ENCODE measurements at places on chromosomes 2 and 18. TPM values are rescaled to one million over a fixed set of nuclear protein-coding genes. Genes with fewer than 3 reads are reported as not detected.

DSC3 gene
- polyA plus RNA-seq, result 1.4 TPM

ZNF236 gene
- polyA plus RNA-seq, result 10.0 TPM

SNTG2 gene
- 2.4 TPM for polyA plus RNA-seq

TIMM21 gene
- 70.4 TPM for polyA plus RNA-seq

FLACC1 gene
- 1.8 TPM for polyA plus RNA-seq

ITGB6 gene
- polyA plus RNA-seq, result 0.64 TPM

IL36B gene
- not detected for polyA plus RNA-seq

DDX18 gene
- 84.7 TPM for polyA plus RNA-seq

ANKRD30B gene
- polyA plus RNA-seq, result 0.24 TPM

ERBB4 gene
- 2.2 TPM for polyA plus RNA-seq

TWIST2 gene
- 4.0 TPM for polyA plus RNA-seq

ZCCHC2 gene
- polyA plus RNA-seq, result 15.0 TPM

Measured in left renal pelvis (tissue), 4 donors.